Epithelial cell of esophagus (primary cell): ENCODE measurements at places on chromosomes 2 and 18.

DNA sequence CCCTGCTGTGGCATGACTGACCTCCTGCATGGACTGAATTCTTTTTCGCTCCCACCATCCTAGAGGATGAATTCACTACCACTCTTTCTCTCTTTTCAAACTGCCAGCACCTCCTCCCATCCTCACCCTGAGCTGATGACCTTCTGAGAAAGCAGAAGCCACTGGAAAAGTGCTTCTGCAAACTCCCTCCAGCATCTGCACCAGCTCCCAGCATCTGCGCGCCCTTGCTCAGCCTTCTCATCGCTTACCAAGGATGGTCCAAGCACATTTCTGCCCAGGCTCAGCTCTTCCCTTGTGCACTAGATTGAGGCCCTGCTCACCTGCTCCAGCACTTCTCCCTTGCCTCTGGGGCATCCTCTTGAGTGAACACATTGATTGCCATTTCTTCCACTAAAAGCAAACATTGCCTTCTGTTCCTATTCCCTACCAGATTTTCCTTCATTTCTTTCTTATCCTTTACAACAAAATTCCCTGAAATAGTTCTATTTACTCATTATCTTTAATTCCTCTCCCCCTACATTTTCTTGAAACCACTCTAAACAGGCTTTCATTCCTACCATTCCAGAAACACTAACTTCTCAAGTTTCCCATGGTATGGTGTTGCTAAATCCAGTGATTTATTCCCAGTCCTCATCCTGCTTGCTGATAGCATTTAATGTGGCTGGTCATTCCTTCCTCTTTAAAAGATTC is 42.7 kb upstream of the IL1RL1 start:
- DNase-seq: no peak

DNA sequence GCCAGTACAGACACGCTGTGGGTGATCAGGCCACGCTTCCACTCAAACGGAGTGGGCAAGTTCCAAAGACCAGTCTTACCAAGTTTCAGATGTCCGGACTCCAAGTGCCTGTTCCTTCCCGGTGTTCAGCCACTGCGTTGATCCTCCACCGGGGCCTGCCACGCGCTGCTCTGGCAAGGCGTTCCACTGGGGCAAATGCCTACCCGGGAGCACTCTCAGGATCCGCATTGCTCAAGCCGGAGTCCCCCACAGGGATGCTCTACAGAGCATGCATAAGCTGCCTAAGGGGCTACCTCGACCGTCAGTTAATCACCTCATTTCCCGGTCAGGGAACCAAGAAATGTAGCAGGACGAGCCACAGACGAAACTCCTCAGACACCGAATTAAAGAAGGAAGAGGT is 37.0 kb upstream of the CLASP1 start:
- no peak for DNase-seq

DNA sequence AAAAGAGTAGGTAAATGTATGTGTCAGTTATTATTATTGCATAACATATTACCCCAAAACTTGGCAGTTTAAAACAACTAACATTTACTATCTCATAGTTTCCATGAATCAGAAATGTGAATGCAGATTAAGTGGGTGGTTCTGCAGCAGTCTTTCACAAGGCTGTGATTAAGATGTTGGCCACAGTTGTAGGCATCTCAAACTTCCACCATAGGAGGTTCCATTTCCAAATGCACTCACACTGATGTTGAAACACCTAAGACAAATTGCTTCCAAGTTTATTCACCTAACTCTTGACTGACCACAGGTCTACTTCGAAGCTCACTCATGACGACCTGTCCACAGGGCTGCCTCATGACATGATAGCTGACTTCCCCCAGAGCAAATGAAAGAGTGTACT is 360.8 kb downstream of the GRB14 start:
- DNase-seq: peak; percentile 4

DNA sequence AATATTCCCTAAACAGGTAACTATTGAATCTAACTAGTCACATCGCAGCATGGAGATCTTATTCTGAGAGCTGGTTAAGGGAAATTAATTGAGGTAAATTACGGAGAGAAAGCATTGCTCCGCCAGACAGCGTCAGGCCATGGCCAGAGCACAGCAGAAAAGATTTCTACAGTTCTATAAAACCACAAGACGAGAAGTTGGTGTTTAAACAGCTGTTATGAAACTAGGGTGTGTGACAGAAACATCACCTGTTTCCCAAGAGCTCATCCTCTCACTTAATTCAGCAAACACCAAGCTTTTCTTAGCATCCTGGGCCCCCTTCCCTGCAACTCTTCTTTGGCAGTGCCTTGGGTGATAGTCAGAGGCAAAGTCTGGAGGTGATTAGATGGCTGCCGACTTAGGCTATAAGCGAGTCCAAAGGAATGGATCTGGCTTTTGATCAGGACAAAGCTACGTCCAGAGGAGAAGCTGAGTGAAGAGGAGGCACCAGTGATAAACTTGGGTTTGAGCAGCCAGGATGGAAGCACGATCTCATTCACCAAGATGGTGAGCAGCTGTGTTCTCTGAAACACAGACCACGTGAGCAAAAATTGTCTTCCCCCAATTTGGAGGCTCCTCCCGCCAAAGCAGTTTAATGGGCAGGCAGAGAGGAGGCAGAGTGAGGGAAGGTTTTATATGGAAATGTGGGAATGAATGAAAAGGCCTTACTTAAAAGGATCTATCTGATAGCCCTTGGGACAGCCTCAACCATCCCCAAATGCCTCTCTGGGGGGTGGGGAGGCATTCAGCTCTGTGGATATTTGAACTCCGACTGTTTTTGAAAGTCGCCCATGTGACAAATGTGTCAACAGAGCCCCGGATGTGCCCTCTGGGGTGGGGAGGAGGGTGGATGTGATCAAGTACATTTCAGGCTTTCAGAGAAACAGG is 57.8 kb downstream of the PKDCC start:
- no peak for DNase-seq

GRCh38 chr2:237888389-237888788 is 29.0 kb downstream of the RAMP1 start:
- DNase-seq: peak; percentile 30

GRCh38 chr2:45069684-45070083 is 60.4 kb upstream of the SIX2 start:
- no peak for DNase-seq

- DNase-seq: no peak
Measured at GRCh38 chr2:47083886-47084687, 71.0 kb downstream of the STPG4 start.

DNA sequence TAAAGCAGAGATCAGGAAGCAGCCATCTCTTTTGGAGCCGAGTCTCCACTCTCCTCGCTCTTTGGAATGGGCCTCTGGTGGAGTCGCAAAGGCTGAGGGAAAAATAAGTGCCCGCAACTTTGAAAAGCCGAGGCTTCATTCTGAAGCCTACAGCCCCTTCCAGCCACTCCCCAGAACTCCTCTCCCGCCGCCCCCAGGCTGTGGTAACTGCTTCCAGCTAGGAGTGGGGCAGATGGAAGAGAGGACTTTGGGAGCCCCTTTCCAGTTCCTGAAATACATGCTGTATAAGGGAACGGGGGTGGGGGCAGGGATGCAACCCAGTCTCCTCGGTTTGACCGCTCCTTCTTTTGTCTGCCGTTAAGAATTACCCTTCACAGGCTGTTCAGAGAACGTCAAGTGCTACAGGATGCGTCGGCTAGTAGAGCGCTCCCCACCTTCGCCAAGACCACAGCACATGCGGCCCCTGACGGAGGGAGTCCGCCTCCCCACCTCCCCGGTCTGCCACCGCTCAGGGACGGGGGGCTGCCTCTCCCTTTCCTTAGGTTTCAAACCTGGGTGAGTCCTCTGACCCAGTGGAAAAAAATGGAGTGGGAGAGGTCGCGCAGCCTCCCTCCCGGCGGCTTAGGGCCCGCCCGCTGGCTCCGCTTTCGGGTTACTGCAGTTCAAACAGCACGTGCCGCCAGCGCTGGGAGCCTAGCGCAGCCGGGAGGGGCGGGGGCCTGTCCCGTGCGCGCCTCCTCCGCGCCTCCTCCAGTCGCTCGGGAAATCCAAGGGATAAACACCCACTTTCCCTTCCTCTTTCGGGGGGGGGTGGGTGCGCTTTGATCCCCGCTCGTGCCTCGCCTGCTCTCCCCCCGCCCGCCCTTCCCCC is 4.9 kb downstream of the CYP26B1 start:
- no peak for DNase-seq

DNA sequence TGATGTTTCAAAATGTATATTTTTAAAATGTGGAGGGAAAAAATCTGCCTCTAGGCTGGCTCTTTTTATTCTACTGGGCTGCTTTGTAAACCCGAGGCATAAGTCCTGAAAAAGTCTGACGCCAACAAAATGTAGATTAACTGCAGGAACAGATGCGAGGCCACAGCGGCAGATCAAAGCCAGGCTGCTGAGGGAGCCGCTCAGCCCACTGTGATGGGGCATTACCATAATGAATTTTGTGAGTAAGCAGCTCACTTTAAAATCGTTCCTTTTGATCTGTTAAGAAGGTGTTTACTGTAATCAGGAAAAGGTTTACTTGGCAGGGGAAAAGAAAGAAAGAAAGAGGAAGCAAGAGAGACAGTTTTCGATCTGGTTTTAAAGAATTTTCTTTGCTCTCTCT is 269.0 kb downstream of the ICOS start:
- no peak for DNase-seq

GRCh38 chr2:140311905-140312304 is 1531.7 kb upstream of the NXPH2 start:
- DNase-seq: no peak

DNA sequence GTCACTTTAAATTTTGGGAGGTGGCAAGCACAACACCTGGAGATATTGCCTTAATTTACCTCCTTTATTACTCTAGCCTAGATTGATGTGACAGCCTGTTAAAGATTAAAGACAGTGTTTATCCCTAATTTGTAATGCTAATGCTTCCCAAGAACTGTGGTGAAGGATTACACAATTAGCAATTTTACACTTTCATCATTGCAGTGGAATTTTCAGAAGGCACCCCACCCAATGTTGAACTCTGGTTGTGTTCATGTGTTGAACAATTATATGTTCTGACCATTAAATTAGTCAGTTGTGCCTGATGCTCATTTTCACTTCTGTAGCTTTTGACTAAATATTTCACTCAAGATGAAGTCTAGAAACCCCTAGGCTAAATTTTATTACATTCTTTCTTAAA is 317.1 kb upstream of the CWC22 start:
- DNase-seq: peak; percentile 77

GRCh38 chr18:48826271-48826670 is 124.5 kb downstream of the SMAD7 start:
- no peak for DNase-seq

GRCh38 chr18:79906706-79907105 is 44.7 kb downstream of the SLC66A2 start:
- DNase-seq: no peak

- DNase-seq: no peak
Measured at GRCh38 chr18:45981821-45982220, 14.7 kb upstream of the EPG5 start.

DNA sequence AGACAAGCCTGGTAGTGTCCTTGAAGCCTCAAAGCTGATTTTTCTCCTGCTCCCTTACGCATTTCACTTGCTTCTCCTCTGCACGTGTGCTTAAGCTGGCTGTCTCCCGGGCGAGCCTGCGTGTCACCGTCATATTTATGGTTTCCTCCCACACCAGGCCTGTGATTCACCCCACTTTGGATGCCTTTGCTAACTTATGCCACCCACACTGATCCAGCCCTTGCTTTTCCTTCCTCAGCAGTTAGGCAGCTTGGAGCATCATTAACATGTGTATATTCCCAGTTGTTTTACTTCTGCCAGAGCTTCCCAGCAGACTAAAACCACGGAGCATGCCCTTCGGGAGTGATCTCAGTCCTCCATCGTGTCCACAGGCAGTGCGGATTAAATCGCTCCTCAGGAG is 2.2 kb downstream of the ST3GAL5 start:
- peak; percentile 93 for DNase-seq

GRCh38 chr2:10471046-10471571 is 23.0 kb upstream of the ODC1 start:
- DNase-seq: no peak

- DNase-seq: no peak
Measured at GRCh38 chr2:43038034-43038695, 188.2 kb downstream of the ZFP36L2 start.

- DNase-seq: peak; percentile 97
Measured at GRCh38 chr2:219274361-219274921, 4.7 kb upstream of the DNAJB2 start.
